ENCODE measurements at places on chromosomes 16 and 17.
A peak's percentile ranks its signal among the peaks of the same experiment; 100 is the strongest.

DNA sequence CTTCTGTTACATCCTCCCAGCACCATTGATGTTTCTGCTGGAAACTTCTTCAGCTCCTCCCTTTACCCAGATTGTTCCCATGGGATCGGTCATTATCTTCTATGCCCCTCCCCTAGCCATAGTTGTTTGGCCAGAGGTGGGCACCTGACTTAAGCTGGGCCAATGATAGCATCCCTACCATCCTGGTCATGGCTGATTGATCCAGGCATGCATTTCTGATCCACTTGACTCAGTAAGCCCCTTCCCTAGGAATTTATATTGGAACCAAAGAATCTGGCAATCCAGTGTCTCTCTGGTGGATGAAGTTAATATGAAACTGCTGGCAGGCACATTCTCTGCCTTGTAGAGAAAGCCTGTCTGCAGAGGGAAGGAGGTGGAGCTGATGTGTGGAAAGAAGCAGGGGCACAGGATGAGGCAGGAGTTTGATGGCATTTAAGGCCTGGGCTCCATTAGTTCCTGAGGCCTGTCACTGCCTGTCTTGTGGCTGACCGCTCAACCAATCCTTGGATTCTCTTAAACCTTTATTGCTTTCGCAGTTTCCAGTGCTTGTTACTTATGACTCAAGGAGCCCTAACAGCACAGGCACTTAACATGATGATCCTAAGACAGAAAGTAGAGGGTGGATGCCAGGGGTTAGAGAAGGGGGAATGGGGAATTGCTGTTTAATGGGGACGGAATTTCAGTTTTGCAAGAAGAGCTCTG, 152.4 kb downstream of the ABCC12 start:
- no peak for DNase-seq

DNA sequence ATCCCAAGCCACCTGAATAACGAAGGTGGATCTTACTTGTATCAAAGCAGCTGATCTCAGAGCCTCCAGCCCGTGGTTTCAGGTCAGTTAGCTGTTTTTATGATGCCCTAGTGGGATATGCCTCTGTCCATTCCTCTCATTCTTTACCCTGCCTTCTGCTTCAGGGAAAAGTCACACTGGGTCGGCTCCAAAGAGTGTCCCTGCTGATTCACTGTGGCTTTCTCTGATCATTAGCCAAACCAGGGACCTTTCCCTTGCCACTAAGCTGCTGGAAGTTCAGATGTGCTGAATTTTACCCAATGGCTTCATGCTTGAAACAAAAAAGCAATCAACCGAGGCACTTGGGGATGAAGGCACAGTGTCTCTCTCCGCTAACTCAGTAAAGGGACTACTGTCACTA, 170.2 kb upstream of the SALL1 start:
- DNase-seq, result no peak

DNA sequence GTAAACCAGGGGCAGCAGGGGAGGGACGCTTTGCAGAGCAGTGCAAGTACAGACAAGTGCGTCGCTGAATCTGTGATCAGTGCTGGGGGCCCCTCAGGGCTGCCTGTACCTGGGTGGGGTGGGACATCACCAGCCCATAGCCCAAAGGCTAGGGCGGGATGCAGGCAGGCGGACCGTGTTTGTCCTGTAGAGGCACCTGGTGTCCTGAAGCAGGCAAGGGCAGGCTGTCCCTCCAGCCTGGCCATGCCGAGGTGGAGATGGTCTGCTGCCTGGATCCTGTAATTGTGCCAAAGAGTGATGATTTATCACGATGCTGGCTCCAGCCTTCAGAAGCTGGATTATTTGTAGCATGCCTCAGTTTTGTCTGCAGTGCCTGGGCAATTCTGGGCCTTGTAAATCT, 137.9 kb upstream of the GSE1 start:
- no peak for DNase-seq

GRCh38 chr17:33328129-33328528, 35.0 kb upstream of the ASIC2 start:
- DNase-seq, result no peak

GRCh38 chr16:28495098-28495793, 803 bp downstream of the APOBR start:
- DNase-seq, result peak; percentile 30

GRCh38 chr17:49218941-49219913, 8.7 kb downstream of the ABI3 start:
- DNase-seq, result peak; percentile 62

DNA sequence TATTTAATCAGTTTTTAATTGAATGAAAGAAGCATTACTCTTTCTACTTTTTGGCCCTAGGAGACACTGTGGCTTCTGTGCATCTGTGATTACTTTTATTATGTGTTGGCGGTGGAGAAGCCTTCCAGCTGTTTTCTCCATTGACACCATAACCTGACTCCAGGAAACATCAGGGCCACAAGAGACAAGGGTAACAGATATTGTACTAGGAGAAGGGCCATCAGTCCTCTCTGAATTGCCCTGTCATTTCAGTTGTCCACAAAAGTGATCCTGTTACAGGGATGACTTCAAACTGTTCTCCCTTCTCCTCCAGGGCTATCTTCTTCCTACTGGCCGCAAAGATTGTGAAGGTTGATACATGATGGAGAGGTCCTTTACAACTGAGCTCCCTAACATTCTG, 14.6 kb downstream of the KRT39 start:
- DNase-seq, result no peak

DNA sequence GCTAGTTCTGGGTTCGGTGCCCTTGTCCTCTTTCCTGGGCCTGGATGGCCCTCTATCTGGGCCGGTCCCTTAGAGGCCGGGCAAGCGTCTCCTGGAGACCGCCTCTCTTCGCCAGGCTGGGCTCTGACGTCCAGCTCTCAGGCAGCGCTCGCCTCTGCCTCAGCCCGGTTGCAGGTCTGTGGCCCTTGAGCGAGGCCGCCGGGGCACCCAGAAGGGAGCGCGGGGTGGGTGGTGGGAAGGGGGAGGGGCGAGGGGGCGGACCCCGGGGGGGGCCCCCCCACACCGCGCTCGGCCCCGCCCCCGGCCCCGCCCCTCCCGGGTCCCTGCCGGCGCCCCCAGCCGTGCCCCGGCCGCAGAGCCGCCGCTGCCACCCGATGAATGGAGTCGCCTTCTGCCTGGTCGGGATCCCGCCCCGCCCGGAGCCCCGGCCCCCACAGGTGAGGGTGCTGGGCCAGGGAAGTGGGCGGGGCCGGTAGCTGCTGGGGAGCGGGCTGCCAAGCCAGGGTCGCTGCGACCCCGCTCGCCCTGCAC, at the start of gene ARHGAP23:
ARHGAP23 (plus strand) TSS at position 353 of the 531 bp plus-strand sequence; CDS start at position 375, 22 bp downstream.
- peak; percentile 45 for DNase-seq

GRCh38 chr16:73124665-73125375, 76.9 kb upstream of the ZFHX3 start:
- no peak for DNase-seq

DNA sequence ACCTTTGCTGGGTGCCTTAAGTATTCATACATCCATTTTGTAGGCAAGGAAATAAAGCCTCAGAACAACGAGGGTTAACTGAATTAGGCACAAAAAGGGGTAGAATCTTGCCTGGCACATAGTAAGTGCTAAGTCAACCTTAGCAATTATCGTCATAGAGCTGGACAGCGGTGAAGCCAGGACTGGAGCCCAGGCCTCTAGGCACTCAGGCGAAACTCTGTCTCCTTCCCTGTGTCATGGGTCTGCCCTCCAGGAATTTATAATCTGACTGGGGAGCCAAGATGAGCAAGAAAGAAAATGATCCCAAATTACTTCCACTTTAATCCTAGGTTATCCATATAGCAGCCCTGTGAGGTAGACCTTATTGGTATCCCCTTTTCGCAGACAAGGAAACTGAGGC, 61.4 kb downstream of the KATNIP start:
- no peak for DNase-seq

- DNase-seq, result no peak
These were observed 8.1 kb downstream of the DNAJC7 start for GRCh38 chr17:42009170-42009569.

- DNase-seq, result no peak
These were observed 5.3 kb downstream of the ATP6V0A1 start for GRCh38 chr17:42463976-42464400.

DNA sequence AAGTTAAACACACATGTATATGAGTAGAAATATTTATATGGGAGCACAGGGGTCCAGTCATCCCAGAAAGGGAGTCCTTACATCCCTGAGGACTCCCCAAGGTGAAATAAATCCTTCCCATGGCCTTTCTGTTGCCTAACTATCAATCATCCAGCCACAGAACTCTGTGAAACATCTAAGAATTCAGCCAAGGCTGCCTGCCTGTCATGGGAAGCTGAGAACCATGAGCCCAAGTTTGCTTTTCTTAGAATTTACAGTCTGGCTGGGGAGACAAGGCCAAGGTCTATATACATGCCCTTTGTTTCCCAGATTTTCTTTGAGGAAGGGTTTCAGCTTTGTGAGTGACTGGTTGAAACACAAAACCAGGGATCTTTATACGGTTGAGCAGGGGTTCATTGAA, 15.8 kb downstream of the MYL4 start:
- no peak for DNase-seq

- no peak for DNase-seq
These were observed 26.9 kb upstream of the CDH1 start for GRCh38 chr16:68710211-68710610.

DNA sequence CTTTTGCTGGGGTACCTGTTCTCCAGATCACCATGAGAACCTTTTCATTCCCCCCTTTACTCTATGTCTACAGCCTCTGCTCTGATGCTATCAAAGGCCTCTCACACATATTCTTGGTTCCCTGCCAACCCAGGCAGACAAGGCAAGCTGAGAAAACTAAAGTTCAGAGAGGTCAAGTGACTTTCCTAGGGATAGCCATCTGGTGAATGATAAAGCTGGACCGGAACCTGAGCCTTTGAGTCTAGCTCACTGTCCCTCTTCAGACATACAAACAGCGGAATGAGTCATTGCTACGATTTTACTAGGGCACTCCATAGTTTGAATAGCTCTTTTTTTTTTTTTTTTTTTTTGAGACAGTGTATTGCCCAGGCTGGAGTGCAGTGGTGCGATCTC, 73.3 kb downstream of the XYLT1 start:
- no peak for DNase-seq

DNA sequence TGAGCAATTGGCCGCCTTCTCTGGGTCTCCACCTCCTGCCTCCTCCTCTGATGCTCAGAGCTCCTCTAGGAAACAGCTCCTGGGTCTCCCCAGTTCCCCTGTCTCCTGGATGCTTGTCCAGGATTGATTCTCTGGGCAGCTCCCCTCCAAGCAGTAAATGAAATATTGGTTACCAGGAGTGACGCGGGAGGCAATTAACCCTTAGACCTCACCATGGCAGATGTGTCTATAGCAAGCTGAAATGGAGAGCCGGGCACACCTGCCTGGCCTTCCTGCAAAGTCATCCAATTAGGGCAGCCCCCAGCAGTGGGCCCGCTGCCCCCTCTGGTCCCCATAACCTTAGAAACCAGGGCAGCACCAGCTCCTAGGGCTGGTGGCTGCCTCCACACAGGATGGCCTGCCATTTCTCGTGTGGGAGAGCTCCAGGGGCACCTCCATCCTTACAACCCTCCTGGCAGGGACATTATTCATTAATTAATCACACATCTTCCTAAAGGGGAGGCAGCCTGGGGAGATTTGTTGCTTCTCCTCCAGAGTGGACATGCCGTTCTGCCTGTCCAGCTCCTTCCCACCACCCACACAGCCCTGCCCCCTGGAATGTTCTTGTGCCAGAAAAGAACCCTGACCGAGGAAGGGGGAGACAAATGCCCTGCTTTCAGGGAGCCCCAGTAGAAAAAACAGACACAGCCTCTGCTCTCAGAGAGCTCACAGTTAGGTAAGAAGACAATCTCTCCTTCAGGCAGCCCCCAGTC, 8.3 kb upstream of the KIF18B start:
- no peak for DNase-seq

- no peak for DNase-seq
These were observed 26.8 kb upstream of the MTMR4 start for GRCh38 chr17:58541249-58541648.

GRCh38 chr16:66934138-66934838, at the start of gene CIAO2B:
TSS of gene CIAO2B (minus strand) at chr16:66934402. CDS start at chr16:66934364, 38 bp downstream.
- peak; percentile 94 for DNase-seq

GRCh38 chr17:61398721-61399130, 917 bp upstream of the TBX2 start:
- no peak for DNase-seq

DNA sequence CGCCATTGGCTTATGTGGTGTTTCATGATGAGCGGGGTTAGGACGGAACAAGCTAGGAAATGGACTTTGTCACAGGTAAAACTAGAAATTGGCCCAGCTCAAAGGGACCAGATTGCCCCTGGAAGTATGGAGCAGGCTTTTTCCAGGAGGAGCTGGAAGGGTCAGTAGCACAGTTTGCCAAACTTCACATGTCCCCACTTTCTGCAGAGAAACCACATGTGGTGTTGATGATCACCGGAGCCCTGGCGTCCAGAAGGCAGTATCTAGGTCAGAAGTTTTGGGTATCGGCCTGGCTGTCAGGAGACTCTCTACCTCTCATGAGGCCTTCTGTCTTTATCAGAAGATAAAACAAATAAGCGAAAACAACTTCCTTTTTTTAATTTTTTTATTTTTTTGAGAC, 248.5 kb downstream of the SOX9 start:
- no peak for DNase-seq

GRCh38 chr16:84603140-84603816, 14.6 kb downstream of the COTL1 start:
- peak; percentile 80 for DNase-seq

DNA sequence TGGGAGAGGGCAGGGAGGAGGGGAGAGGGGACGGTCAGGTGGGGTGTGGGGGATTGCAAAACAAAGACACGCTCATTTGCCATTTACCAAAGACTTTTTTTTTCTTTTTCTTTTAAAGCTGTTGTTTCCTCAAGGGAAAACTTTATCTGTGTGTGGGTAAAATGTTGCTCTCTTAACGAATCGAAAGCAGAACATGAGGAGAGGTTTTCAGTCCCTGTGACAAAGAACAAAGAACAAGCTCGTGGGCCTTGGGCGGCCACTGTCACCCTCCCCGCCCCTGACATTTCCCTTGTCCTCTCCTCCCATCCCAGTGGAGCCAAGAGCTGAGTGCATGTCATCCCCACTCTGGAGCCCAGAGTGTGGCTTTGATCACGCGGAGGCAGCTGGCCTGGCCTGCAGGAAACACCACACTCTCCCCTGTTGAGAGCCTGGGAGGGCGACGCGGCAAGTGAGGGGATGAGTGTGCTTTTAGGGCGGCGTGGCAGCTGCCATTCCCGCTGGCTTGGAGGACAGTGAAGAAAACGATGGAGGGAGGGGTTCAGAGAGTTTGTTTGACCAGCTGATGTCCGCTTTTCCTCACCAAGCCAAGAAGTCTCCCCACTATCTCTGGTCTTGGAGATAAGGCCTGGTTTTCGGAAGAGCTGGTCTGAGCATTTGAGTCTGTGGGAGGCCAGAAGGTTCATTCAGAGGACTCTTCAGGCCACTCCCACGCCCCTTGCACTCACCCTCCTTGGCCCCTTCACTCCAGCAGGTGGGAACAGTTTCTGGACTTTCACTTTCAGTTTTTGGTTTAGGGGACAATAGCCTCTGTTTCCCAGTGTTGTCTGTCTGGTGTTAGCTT, 11.4 kb downstream of the CCR7 start:
- peak; percentile 54 for DNase-seq
